Hematopoietic multipotent progenitor cell (in vitro differentiated cells): ENCODE measurements at places on chromosomes 2 and 18.
A peak's percentile ranks its signal among the peaks of the same experiment; 100 is the strongest.

DNA sequence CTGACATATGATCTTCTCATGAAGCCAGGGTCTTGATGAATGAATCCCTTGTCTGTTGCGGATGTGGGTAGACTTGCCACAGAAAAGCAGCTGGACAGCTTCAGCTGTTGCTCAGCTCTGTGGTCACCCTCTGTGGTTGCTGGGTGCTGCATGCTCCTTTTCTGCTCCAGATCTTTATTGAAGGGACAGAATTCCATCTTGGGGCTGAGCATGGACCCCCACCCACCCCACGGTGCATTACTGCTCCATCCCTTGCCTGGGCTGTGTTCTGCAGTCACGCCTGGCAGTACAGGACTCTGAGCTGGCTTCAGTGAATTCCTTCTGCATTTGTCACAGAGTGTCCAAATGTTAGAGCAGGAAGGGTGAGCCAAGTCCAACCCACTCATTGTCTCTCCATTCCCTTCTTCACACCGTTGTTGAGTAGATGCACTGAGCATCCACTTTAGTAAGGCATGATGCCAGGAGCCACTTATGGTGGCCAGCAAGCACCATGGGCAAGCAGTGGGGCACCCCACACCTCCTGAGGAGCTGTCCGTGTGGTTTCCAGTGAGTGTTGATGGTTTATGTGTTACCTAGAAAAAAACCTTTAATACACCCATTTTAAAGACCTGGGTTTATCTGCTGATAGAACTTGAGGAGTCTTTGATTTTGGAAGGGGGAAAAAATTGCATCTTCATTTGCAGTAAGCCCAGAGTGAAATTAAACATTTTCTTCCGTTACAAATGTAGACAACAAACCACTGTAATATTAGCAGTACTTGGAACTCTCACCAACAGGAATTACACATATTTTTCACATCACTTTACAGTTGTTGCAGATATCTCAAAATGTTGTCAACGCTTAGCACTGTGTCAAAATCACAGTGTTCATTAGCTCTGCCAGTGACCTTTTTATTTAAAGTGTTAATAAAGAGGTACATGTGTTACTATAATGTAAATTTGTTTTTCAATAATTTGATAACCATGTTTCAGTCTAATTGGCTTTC lies 14.7 kb upstream of the ITGB6 start:
- DNase-seq: peak; percentile 11

DNA sequence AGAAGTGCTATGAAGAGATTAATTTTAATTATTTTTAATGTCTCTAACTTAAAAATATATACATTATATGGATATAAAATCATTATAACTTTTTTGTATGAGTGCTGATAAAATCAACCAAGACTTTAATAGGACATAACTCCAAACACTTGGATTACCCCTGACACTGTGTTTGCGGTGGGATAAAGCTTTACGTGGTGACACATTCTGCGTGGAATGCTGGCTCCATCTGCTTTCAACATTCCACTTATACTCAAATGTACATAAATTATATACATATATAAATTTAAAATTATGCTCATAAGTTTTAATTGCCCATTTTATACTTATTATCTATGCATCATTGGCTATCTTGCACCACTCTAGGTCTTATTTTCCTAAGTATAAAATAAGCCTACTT lies 30.5 kb downstream of the LINC00305 start:
- no peak for DNase-seq

- no peak for DNase-seq
Observed at GRCh38 chr2:123144082-123144481, 881.0 kb upstream of the CNTNAP5 start.

DNA sequence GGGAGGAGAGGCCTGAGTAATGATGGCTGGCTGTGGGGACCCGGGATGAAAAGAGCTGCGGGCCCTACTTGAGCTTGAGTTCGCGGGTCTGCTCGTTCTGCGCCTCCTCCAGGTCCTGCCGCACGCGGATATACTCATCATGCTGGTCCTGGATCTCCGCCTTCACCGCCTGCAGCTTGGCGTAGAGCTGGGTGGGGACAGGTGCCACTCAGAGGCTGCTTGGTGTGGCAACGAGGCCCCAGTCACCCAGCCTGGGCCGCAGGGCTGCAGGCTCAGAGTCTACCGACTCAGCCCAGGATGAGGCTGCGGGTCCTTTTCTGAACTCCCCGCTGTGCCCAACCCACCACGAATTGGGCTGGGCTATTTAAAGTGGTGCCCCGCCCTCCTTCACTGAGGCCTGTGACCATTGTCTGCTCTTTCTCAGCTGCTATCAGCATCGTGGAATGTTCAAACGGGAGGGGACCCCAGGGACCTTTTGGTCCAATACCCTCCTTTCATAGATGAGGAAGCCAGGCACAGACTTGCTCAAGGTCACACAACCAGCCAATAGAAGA lies 28.0 kb downstream of the KIF3C start:
- DNase-seq: no peak

DNA sequence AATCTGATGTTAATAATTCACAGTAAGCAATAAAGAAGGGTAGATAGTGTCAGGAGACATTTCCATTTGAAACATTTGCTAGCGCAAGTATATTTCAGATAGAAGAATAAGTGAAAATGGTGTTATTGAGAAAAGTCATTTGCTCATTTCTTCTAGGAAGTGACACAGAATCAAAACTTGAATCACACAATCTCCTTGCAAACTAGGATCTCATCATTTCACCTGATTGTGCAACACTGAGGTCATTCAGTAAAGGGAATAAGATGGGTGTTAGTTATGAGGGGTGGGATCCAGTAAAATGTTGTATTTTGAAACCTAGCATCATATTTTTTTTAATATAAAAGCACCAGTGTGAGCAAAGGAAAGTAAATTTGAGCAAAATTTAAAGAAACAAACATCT lies 208.0 kb upstream of the KCNJ3 start:
- DNase-seq: no peak

DNA sequence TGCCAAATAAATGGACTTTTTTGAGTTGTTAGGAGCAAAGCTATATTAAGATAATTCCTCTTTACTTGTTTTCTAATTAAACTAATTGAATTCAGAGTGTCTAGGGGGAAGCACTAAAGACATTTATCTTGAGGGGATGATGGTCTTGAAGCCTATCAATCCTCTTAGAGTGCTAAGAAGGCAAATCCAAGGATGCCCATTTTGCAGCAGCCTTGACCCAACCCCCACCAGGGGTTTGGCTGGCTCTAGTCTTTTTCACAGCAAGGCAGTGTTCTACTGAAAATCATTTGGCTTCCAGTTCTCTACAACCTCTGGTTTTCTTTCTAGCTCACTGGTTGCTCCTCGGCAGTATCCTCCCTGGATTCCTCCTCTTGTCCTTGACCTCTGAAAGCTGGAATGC lies 6.5 kb upstream of the RAX start:
- no peak for DNase-seq

DNA sequence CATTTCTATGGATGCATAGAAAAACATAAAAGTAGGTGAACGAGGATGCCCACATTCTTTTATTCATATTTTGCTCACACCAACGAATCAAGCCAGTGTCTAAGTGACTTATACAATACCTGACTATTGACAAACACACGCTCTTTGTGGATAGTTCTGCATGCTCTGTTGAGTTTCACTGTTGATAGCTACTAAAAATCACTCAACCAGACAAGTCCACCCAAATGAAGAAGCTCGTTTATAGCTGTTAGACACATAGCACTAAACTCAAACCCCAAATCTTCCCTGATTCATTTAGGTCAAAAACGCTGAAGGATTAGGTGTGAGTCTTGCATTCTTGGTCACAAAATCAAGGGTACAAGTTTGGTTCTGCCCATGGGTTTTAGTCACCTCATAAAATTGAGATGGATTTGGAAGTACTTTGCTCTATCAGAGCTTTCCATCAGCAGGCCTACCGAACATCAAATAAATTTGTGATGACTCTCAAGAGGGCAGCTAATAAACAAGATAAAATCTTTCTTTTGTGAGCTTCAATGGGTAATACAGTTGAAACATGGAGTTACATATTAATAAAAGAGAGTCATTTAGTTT lies 92.7 kb upstream of the ETAA1 start:
- DNase-seq: no peak

- DNase-seq: no peak
Observed at GRCh38 chr2:239318151-239318611, 82.6 kb downstream of the HDAC4 start.

GRCh38 chr2:191228861-191229260 lies 16.3 kb upstream of the MYO1B start:
- DNase-seq: no peak

- DNase-seq: no peak
Observed at GRCh38 chr18:55141318-55141717, 182.1 kb upstream of the CCDC68 start.

GRCh38 chr2:162480067-162480466 lies 136.1 kb downstream of the GCA start:
- no peak for DNase-seq

GRCh38 chr2:15040429-15041084 lies 408.0 kb downstream of the LRATD1 start:
- DNase-seq: no peak

GRCh38 chr2:191959209-191959608 lies 112.3 kb upstream of the CAVIN2 start:
- no peak for DNase-seq

DNA sequence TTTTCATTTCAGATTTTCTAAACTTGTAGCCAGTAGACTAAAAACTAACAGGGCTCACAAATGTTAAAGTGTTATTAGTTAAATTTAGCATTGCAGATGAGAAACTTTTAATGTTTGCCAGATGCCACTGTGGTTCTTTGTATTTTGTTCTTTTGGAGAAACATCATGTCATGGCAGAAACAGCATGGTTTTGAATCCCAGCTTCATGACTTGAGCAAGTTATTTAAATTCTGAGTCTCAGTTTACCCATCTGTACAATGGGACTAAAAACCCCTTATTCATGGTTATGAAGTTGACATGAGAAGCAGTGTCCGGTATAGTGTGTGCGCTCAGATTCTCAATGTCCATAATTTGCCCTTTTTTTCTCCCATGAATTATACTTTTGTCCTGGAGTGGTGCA lies 56.5 kb downstream of the MAPRE2 start:
- no peak for DNase-seq

- no peak for DNase-seq
Observed at GRCh38 chr2:46422717-46423394, 56.5 kb upstream of the TMEM247 start.
